ENCODE measurements at places on chromosomes 2 and 18.

DNA sequence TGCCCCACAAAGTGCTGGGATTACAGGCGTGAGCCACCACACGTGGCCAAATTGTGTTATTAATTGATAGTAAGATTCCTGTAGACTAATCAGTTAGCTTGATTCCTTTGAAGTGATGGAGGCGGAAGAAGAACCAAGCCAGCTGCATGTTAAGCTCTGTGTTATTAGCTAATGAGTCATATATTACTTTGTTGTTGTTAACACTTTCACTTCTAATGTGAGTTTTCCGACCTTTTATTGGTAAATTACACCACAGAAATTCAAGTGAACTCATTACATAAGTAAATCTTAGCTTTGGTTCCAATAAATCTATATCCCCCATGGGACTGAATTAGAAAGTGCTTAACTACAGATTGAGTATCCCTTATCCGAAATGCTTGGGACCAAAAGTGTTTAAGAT lies 20.3 kb downstream of the CHMP1B start:
- DNase-seq = no peak

DNA sequence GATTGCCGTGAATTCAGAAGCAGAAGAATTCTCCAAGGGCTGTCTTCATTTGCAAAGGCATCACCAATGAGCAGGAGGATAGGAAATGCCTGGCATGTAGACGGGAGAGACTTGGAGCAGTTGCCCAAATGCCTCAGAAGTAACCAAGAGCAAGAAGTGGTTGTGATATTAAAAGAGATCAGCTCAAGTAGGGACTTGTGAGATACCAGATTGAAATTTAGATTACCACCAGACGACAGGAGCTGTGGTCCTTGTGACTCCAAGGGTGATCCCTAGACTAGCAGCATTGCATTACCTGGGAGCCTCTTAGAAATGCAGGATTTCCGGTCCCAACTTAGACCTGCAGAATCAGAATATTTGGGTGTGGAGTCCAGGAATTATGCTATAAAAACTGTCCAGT lies 228.6 kb upstream of the EPAS1 start:
- no peak for DNase-seq

GRCh38 chr2:41741951-41742595 lies 305.7 kb upstream of the PKDCC start:
- DNase-seq = no peak

DNA sequence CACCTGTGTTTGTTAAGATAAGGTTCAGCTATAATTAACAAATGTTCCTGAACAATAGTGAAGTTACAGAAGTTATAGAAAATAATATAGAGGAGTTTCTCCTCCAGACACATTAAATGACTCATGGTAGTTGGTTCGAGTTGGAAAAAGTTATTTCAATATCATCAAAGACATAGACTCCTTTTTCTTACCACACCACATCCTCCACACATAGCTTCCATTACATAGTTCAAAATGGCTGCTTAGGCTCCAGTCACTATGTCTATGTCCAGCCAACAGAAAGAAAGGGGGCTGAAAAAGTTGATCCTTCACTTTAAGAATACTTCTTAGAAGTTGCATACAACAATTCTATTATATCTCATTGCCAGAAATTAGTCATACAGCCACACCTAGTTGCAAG lies 50.7 kb downstream of the DYNAP start:
- DNase-seq = no peak

GRCh38 chr2:63792530-63792929 lies 49.2 kb upstream of the UGP2 start:
- DNase-seq = no peak

DNA sequence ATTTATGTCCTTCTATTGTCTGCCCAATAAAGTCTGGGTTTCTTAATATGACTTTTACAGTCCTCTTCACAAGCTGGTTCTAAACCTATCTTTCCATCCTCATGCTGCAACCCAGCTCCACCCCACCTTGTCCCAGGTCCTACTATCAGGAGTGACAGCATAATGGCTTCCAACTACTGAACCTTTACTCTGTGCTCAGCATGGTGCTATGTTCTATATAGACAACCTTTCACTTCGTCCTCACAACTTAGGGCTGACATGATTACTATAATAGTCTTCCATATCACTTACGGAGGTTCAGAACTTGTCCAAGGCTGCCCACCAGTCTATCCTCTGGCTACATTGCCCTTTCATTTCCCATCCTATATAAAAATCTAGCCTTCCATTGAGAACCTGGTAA lies 256.8 kb downstream of the ALK start:
- DNase-seq = no peak

GRCh38 chr2:9100080-9100876 lies 96.8 kb upstream of the MBOAT2 start:
- no peak for DNase-seq

DNA sequence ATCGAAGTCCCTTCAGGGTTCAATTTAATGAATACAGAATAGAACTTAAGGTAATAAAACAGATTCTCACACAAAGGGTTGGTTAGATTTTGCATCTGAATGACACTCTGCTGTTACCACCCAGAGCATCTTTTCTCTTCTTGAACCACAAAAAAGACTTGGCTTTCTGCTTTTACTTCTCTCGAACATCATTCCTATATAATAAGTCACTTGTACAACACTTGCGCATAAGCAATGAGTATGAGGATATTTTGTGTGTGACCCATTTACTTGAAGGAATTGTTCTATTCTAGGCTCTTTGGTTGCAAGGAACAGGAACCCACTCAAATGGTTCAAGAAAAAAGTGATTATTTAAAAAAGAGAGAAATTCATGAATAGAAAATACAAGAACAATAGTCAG lies 126.2 kb downstream of the NUP35 start:
- no peak for DNase-seq

- DNase-seq = no peak
Observed at GRCh38 chr18:68499141-68499540, 215.8 kb downstream of the TMX3 start.

DNA sequence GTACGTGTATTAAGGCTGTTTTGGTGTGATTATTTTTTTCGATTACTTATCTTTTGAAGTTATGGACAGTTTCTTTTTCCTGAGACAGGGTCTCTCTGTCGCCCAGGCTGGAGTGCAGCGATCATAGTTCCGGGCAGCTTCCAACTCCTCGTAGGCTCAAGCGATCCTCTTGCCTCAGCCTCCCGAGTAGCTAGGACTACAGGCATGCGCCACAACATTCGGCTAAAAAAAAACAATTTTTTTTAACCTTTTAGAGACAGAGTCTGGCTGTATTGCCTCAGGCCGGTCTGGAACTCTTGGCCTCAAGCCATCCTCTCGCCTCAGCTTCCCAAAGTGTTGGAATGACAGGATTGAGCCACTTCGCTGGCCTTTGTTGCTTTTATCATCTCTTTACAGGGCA lies 945 bp downstream of the HAT1 start:
- DNase-seq = no peak

DNA sequence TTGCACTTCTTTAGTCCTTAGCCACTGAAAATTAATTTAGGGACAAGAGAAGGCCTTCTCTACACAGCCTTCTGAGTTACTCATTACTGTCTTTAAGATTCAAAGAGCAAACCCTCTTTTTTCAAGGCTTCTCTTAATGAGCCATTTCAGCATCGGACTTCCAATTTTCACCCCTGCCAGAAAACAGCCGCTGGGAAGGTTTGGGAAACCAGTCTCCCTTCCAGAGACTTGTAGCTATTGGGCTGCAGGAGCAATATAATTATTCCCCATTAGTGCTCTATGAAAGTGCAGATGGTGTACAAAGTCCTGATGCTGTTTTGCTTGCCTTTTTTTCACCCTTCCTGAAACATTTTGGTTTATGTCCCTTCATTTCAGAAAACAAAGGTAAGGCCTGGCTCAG lies 79.3 kb downstream of the GPR39 start:
- DNase-seq = no peak

DNA sequence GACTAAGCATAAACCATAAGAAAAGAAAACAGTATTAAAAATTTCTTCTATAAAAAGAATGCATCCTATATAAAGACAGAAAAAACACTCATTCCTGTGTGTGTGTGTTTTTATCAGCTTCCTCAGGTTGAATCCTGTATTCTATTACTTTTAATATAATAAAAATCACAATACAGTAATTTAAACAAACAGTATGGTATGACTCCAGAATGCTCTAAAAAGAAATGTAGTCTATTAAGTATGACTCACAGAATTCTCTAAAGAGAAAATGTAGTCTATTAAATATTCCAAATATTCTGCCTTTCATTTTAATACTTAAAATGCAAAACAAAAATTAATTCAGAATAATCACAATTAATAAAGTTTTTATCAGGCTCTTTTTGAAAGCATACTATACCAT lies 19.8 kb downstream of the CCDC88A start:
- no peak for DNase-seq

DNA sequence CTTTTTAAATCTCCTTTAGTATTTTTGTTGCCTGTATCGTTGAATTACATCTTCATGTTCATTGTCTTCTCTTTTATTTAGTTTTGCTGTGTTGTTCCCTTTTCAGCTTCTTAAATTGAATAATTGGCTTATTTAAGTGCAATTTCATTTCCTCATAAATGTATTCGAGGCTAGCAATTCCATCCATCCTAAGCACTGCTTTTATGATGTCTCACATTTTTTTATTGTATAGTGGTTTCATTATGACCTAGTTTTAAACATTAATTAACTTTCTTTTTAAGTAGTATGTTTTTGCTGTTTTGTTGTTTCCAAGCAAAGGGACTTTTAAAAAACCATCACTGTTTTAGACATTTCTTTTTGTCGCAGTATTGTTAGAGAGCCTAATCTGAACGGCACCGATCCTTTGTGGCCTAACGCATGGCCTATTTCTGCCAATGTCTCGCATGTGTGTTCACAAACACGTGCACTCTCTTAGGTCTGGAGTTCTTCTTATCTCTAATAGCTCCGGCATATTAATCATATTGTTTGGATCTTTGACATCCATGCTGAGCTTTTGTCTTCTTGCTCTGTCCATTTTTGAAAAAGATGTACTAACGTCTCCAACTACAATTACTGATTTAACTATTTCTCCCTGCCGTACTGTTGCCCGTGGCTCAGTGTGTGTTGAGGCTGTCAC lies 59.6 kb upstream of the ZNF516 start:
- no peak for DNase-seq

- no peak for DNase-seq
Observed at GRCh38 chr18:32257084-32257785, 67.4 kb downstream of the MEP1B start.

DNA sequence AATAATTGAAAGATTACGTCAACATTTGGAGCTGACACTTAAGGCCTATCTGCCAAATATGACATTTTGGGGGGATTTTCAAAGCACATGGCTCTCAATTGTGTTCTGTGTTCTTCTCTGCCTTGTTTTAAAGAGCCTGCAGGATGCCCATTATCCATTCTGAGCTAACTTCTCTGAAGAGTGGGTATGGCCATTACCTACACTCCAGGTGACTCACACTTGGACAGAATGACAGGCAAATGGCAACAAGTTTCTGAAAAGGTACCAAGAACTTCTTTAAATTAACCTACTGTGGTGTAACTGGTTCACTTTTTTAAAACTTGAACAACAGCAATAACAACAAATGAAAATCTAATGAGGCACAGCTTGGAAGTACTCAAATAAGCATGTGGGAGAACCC lies 834.9 kb upstream of the SLC39A10 start:
- DNase-seq = no peak

GRCh38 chr2:217899231-217900009 lies 103.4 kb downstream of the TNS1 start:
- DNase-seq = no peak

DNA sequence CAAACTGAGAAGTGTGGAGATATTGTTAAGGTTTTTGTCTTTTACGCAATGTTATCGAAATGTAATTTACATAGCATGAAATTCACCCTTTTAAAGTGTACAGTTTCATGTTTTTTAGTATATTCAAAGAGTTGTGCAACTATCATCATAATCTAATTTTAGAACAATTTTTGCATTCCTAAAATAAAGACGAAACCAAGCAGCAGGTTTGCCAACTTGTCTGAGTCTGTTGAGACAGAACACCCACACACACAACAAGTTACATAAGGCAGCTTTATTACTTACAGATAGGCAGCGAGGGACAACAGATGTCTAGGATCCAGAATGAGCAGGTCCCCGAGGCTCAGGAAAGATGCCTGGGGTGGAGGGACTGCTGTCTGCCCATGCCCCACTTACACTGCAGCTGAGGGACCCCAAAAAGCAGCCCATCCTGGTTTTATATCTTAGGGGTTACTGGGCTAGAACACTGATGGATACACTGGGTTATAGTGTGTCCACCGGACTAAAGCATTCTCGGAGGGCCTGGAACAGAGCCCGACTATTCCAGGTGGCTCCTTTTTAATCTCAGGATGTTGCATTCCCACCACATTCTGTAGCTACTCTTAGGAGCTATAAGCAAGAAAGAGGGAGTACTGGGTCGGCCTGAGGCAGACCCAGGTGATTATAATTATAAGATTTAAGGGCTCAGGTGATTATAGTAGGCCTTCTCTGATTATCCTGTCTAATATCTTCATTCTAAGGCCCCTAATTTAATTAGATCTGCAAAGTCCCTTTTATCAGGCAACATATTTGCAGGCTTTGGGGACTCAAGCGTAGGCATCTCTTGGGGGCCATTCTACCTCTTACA lies 150.2 kb upstream of the DOK6 start:
- DNase-seq = no peak

DNA sequence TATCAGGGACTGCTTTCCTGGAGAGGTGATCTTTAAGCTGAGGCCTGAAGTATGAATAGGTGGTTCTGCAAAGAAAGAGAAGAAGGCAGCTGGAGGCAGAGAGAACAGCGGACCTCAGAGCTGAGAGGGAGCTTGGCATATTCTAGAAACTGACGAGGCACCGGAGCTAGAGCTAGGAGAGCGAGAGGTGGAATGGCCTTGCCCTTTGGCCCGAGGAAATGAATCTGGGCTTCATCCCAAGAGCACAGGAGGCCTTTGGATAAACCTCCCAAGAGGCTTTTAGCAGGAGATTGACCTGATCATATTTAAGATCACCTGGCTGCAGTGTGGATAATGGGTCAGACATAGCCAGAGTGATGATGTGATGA lies 7.9 kb downstream of the DYSF start:
- DNase-seq = no peak

DNA sequence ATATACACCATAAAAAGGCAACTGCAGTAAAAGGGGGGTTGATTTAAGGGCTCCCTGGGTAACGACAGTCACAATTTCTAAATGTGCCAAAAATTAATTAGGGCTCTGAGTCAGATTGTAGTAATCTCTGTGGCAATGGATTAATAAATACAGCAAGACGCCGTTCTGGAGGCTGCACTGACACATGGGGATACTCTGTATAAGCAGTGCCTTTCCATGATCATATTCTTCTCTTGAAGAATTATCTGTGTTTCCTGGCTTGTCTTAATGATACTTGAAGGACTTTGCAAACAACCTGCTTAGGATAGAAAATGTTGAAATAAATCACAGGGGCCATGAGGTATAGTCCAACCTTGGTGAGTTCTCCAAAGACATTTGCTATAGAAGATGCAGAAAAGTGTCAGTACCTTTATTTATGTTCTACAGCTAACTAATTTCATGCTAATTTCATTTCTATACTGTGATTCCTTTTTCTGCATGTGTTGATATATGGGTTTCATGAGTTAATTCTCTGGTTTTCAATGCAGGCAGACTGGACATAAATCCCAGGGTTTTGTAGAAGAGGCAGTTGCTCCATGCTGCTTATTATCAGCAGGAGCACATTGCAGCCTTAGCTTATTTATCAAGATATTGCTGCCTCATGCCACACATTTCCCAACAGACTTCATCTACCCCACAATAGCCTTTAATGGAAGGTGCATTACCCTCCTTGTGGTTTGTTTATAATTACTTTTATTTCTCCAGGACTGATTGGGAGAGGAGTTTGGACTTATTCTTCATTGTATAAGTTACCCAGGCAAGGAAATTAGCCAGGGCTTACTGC lies 54.8 kb downstream of the HNMT start:
- DNase-seq = no peak

GRCh38 chr2:192043216-192043870 lies 151.4 kb downstream of the TMEFF2 start:
- no peak for DNase-seq

Measured in right kidney (tissue), 9 donors.